Stimulated activated CD4-positive, alpha-beta T cell treated with anti-CD3 and anti-CD28 coated beads, Interleukin-1b, Interleukin-23, amount 100 ng/mL, for 1 hour (primary cell): ENCODE measurements at places on chromosomes 7 and 10.

- no peak for DNase-seq
Observed at GRCh38 chr7:8035647-8036518, 67.3 kb downstream of the GLCCI1 start.

DNA sequence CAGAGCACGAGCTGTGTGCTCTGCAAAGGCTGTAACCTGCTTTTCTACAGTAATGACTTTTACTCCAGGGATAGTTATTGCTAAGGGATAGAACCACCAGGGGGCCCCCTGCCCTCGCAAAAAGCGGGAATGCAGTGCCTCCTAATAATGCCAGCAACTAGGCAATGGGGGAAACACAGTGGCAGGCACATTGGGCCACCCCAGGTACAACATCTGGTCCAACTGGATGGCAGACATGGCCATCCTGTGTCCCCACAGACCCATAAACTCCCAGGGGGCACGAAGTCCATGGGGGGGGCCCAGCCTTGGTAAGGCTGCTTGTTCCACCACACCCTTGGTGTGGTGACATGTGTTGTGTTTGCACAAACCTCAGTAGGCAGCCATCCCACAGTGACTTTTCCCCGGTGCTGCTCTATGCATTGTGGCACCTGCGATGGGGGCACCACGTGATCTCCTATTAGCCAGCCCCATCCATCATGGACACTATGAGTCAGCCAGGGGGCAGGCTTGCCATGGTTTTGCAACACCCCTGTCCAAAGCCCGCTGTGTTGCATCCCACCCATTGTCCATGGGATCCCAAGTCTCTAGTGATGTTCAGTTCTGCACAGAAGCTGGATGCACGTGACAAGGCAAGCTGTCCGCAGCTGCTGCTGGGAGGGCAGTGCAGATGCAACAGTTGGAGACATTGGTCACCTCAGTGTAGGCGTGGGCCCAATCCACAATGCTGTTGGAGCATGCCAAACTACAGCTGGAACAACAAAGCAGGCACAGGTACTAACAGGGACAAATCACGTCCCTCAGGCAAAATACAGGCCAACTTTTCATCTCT lies 84.0 kb downstream of the ANLN start:
- DNase-seq, result no peak

GRCh38 chr7:42152329-42153205 lies 84.4 kb downstream of the GLI3 start:
- DNase-seq, result no peak

DNA sequence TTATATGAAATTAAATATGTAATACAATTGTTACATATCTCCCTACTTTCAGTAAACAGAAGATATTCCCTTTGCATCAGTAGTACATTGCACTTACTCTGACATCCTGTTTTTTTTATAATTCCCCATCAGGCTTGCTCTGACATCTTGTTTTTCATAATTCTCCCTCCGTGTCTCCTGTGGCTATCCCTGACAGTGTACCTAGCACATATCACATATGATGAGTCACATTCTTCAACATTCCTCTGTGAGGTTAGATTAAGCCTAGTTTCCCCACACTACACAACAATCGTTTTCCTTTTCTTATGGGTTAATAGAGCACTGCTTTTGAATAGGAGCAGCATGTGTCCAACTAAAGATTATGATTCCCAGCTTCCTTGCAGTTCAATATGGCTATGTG lies 250.6 kb upstream of the NPVF start:
- no peak for DNase-seq

GRCh38 chr7:28891192-28891875 lies 66.8 kb downstream of the TRIL start:
- no peak for DNase-seq

GRCh38 chr7:104960741-104961448 lies 53.1 kb upstream of the KMT2E start:
- DNase-seq, result no peak

- DNase-seq, result no peak
Observed at GRCh38 chr10:72000073-72001032, 36.2 kb downstream of the CHST3 start.

DNA sequence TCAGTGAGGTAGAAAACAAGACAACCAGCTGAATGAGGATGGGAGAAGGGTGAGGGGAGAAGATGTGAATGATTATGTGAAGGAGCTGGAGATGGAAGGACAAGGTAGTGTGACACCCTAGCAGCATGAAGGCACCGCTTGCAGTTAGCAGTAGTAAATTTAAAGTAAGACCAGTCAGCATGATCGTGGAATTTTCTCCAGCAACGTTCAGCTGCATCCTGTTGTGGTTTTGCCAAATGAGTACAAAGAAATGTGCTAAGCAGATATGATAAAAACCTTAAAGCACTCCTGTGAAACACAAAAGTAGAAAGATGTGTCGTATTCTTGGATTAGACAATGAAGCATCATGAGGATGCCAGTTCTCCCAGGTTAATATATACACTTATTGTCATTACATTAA lies 34.1 kb upstream of the IFRD1 start:
- no peak for DNase-seq

DNA sequence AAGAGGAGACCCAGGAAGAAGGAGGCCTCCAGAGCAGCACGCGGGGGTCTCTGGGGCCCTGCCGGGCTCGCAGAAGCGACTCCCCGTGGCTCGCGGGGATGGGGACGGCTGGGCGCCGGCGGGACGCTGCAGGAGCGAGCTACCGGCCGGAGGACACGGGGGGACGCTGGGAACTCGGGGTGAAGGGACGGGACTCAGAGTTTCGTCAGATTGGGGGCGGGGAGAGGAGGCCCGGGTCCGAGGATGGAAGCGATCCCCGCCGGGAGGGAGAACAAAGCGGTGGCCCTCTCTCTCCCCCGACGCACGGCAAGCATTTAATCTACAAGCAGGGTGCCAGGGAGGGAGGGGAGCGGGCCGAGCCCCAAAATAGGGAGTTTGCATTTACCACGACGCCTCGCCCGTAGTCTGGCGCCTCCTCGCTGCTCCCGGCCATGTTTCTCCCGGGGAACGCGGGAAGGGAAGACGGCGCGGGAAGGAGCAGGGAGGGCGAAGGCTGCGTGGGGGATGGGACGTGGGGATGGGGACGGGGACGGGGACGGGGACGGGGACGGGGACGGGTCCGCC lies at the start of gene PRTFDC1:
Gene PRTFDC1, minus strand, starts transcription at position 464 of the 564 bp plus-strand sequence. Its CDS starts 31 bp downstream, at position 433.
- no peak for DNase-seq

- DNase-seq, result no peak
Observed at GRCh38 chr7:130303551-130303950, 10.6 kb downstream of the CPA4 start.

DNA sequence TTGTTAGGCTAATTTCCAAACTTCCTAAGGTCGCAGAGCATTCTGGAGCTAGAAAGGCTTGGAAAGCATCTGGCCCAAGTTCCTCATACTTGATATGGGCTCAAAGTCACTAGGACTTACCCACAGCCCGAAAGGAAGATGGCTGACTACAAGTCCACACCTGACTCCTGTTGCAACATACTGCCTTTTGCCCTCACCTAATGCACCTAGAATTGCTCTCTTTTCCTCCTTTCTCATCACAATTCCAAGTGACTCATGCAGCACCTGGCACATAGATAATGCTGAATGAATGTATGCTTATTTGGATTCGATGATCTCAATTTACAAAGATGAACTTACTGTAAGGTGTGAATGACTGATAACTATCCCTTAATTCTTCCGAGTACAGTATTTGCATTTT lies 131.5 kb downstream of the SORBS1 start:
- DNase-seq, result no peak

- no peak for DNase-seq
Observed at GRCh38 chr7:47453093-47454061, 128.5 kb downstream of the TNS3 start.

DNA sequence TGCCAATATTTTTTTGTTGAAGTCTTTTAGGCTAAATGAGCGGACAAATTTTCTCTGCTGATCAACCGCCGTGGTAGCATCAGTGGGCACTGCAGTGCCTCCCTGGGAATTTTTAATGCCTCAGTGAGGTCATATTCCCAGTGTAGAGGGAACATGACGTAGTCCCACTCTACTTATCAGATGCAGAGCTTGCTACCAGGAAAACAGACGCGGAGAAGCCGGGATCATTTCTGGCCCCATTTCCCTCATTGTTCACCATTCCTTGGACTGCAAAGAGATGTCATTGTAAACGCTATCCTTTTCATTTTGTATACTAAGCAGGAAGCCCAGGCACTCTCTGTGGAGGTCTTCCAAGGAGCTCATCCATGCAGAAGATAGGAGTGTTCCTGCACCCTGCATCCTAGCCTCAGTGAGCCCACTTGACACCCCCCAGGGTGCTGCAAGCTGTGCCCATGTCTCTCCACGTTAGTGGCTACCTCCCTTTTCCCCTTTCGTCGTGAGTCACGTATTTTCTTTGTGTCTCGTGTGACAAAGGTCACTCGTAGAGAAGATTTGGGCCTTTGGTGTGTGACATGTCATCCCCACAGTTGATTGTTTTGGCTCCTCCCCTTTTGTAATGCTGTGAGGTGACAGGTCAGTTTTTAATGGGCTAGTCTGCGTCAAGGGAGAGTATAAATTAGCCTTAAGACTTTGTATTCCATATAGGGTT lies 145.5 kb downstream of the TCF7L2 start:
- no peak for DNase-seq

- no peak for DNase-seq
Observed at GRCh38 chr7:12670000-12670729, 17.3 kb upstream of the ARL4A start.

DNA sequence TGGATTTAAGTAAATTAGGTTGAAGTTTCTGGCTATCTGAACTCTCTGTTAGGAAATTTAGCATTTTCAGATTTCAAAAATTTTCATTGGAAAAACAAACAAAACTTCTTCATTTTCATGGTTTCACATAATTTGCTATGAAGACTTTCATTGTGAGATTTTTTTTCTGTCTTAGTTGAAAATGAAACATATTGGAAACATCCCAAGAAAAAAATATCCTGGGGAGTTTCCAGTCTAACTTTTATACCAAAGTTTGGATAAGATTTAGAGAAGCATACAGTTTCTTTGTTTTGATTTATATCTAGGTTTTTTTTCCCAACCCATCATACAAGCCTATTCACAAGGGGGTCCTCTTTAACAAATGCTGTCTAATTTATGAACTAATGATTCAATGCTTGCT lies 300.5 kb upstream of the SEMA3A start:
- DNase-seq, result no peak

DNA sequence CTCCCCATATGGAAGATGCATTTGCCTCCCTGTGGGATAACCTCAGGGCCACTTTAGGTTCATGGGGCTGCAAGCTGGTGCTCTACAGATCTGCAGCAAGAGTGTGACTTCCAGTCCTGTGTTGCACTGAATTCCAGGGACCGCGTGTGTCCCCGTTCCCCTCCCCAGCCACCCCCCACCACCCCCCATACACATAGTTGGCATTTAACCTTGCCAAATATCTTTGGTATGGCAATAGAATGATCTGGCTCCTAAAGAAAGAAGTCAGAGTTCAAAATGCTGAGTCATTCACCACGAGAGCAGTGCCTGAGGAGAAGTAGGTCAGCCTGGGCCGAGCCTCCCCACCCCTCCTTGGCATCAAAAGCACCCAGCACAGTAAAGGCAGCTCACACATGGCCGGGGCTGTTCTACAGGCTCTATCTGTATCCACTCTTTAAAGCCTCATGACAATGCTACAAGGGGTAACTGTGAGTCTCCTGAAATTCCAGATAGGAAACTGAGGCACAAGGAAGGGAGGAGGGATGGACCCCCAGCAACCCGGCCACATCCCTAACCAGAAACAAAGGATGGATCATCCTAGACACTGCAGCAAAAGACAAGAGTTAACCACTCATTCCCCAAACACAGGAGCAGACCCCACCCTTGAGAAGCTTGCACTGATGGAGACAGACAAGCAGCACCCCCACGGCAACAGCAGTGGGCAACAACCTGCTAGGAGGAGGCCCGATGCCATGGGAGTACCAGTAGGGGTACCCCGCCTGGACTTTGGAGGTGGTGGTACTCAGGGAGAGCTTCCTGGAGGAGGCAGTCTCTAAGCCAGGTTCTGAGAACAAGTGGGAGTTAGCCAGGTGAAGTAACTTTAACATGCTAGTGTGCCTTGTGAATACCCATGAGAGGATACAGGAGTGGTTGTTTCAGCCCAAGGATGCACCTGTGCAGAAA lies 70.3 kb upstream of the NANOS1 start:
- no peak for DNase-seq

GRCh38 chr7:96497567-96497966 lies 175.7 kb upstream of the SLC25A13 start:
- no peak for DNase-seq

DNA sequence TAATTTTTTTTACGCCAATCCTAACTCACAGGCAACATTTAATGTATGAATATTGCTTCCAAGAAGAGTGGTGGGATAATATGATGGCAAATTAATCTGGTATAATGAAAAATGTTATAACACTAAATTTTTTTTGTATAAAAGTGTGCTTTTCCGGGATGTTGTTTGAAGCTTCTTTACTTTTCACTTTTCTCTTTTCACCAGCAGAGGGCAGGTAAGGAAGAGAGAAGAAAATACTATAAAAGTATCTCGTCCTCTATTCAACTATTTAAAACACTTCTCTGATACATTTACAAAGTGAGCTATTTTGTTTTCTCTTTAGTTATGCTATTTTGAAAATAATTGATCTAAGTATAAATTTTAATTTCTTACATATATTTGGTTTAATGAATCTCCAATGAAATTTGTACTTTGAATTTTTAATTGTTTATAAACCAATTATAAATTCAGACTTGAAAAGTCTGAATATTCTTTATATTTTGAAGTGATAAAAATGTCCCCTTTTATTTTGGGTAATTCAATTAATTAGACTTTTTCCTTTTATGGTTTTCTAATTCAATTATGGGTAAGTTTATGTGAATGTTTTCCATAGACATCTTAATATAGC lies 20.7 kb upstream of the CFTR start:
- DNase-seq, result no peak
